ENCODE measurements at places on chromosomes 1 and 21. TPM values are rescaled to one million over a fixed set of nuclear protein-coding genes. Genes with fewer than 3 reads are reported as not detected.

DNA sequence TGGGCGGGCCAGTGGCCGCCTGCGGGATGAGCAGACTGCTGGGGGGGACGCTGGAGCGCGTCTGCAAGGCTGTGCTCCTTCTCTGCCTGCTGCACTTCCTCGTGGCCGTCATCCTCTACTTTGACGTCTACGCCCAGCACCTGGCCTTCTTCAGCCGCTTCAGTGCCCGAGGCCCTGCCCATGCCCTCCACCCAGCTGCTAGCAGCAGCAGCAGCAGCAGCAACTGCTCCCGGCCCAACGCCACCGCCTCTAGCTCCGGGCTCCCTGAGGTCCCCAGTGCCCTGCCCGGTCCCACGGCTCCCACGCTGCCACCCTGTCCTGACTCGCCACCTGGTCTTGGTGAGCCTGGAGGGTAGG lies 2.1 kb downstream of the B4GALT2 start:
- peaks cover 41% of the 10 kb centered on the region for H3K4me1 ChIP-seq
- no peaks in the 10 kb centered on the region for H3K27me3 ChIP-seq
- H3K4me3 ChIP-seq = peak overlapping the region; percentile 12
- H3K36me3 ChIP-seq = peaks cover 21% of the 10 kb centered on the region
- DNase-seq = no peak
- H3K27ac ChIP-seq = no peak overlapping the region

- peak overlapping the region; percentile 96 for H3K4me3 ChIP-seq
- peaks cover 27% of the 10 kb centered on the region for H3K27me3 ChIP-seq
- no peak for DNase-seq
These were observed 647 bp downstream of the TSEN15 start for GRCh38 chr1:184052194-184052559.

Gene SIPA1L2
- total RNA-seq = 0.93 TPM

DNA sequence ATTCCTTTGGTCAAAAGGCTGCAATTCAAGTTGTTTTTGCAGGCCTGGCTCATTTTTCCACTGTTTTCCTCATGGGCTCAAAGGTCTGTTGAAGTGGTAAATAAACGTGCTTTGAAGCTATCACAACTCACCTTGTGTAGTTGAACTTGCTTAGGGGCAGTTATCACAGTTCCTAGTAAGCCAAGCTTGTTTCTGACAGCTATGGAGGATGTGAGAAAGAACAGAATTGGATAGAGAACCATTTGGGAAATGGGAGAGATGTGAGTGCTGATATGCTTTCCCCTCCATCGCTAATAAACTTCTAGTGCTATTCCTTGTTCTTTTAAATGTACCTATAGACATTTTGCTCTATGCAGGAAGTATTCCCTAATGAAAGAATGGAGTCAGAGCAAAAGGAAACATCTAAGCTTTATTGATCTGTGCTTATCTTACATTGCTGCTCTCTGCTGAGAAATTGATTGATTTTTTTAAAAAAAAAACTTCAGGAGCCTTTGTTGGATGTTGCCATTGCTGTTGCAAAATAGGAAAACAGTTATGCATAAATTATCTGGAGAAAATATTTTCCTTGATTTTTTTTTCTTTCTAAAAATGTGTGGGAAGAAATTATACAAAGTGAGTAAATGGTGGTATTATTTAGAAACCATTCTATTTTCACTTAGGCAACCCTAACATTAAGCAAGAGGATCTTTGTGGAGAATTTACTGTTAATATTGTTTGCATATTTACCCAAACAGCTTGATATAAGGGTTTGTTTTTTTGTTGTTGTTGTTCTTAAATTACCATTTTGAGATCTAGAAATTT lies 118.2 kb downstream of the MAGI3 start:
- no peaks in the 10 kb centered on the region for H3K27me3 ChIP-seq
- H3K4me3 ChIP-seq = no peak overlapping the region
- H3K36me3 ChIP-seq = no peaks in the 10 kb centered on the region
- no peaks in the 10 kb centered on the region for H3K4me1 ChIP-seq
- H3K27ac ChIP-seq = no peak overlapping the region
- no peak for DNase-seq

DNA sequence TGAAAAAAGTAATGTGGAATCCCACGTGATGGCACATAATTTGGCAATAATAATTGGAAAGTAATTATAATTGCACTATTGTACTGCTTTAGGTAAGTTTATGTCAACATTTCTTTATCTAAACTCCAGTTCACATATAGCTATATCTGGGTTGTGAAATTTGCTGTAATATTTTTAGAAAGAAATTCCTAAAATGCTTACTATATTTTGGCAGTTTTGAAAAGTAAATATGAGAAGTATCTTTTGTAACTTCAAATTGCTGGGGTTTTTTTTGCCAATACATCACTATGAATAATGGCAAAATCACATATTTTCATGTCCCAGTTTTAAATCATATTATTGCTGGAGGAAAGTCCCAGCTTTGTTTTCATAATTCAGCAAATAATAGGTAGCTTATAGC lies 197.5 kb downstream of the PDE4B start:
- H3K4me1 ChIP-seq = no peaks in the 10 kb centered on the region
- no peaks in the 10 kb centered on the region for H3K36me3 ChIP-seq
- no peak for DNase-seq
- peaks cover 14% of the 10 kb centered on the region for H3K27me3 ChIP-seq
- H3K27ac ChIP-seq = no peak overlapping the region
